ENCODE measurements at places on chromosomes 7 and 10. TPM values are rescaled to one million over a fixed set of nuclear protein-coding genes. Genes with fewer than 3 reads are reported as not detected.

DPP6 gene
- not detected for total RNA-seq

COL13A1 gene
- total RNA-seq = 12.4 TPM

DNA sequence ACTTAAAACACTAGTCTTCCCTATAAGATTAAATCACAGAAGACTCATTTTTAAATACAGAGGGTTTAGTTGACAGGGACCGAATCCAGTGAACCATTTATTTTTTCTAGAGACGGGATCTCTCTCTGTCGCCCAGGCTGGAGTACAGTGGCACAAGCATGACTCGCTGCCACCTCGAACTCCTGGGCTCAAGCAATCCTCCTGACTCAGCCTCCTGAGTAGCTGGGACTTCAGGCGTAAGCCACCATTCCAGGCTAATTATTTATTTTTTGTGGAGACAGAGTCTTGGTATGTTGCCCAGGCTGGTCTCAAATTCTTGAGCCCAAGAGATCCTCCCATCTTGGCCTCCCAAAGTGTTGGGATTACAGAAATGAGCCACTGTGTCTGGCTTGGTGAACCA is 20.9 kb upstream of the LYZL1 start:
- no peak for DNase-seq

GJD4 gene
- not detected for total RNA-seq

DNA sequence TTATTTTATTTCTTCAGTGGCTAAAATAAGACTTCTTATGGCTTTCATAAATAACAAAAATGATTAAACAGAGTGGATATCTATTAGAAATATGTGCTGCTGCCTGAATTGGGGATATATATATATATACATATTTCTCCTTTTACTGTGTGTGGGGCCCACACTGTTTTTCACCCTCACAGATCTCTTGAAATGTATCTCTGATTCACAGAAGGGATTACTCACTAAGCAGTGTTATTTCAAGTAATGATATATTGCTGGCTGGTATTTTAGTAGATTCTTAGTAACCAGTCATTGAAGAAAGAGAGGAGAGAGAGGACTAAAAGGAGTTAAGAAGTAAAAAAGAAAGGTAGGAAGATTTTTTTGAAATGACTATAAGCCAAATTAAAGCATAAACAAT is 308.6 kb upstream of the NRP1 start:
- no peak for DNase-seq

GRCh38 chr10:108500396-108500795 is 1335.9 kb upstream of the SORCS1 start:
- DNase-seq = no peak

ITIH5 gene
- 5.4 TPM for total RNA-seq

NEUROG3 gene
- total RNA-seq = not detected

SEMA3C gene
- total RNA-seq = 32.9 TPM

- DNase-seq = peak; percentile 93
Observed at GRCh38 chr7:22561321-22561811, 61.4 kb upstream of the STEAP1B start.

GRCh38 chr10:69068549-69068948 is 19.4 kb upstream of the SRGN start:
- DNase-seq = no peak

DNA sequence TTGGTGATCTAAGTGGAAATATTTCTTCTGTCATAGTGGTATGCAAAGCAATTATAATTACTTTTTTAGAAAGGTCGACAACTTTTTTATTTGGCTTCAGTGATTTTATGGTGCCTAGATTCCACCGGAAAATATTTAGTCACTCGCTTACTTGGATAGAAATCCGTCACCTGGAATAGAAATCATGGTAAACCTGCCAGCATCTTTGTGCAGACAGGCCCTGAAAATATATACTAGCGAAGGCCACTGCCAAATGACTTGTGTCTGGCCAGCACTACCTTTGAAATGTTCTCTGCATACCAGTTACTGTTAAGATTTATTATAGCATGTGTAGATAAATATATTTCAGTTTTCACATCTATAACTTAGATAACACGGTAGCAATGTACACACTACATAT is 226.4 kb downstream of the AGMO start:
- no peak for DNase-seq

DNA sequence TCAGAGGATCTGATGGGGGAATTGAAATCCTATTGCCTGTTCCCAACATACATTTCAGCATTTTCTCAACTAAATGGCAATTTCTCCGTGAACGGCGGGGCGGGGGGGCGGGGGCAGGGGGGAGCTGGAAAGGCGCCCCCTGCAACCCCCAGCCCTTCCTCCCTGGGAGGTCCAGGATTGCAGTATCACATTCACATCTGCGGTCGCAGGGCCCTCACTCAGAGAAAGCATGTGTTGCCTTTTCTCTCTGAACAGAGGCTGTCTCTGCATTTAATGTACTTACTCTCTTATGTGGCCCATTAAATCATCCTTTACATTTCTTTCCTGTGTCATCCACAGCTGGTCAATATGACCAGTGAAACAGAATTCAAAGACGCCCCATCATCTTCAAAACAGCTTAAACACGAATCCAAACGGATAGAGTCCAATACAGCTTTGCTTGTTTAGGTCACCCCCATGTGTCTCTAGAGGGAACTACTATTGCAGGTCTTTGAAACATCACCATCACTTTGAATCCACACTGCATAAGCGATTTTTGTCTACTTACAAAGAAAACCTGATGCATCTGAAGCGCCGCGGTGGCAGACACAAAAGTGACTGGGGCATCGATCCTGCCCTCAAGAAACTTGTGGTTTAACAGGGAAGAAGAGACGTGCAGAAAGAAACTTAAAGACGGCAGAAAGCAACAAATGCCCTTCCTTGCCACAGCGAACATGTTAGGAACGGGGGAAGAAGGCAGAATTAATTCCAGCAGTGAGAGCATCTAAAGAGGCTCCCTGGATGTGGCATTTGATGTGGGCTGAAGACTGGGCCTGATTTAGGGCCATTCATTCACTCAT is 17.0 kb upstream of the ECHDC3 start:
- no peak for DNase-seq

- no peak for DNase-seq
Observed at GRCh38 chr10:124025152-124025551, 68.2 kb downstream of the CHST15 start.

DNA sequence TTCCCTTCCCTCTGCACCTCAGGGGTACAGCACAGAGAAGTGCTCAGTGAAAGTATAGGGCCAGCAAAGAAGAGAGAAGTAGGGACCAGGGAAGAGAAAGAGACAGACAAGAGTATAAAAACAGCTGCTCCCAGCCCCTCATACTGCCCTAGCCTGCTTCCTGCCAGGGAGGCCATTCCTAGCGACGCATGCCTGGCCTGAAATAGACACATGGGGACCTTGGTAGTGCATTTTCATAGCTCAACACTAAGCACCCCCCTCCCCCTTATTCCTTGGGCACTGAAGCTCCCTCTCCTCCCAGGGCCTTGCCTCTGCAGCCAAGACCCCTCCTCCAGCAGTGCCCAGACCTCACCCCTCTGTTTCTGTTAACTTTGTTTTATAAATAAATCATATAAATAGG is 64.7 kb downstream of the ZMIZ1 start:
- DNase-seq = no peak

- DNase-seq = no peak
Observed at GRCh38 chr10:74892839-74893238, 66.4 kb downstream of the KAT6B start.

- DNase-seq = no peak
Observed at GRCh38 chr10:108392286-108392685, 1227.8 kb upstream of the SORCS1 start.

GRCh38 chr10:44804661-44805060 is 106.5 kb upstream of the TMEM72 start:
- DNase-seq = no peak

CTTNBP2 gene
- total RNA-seq = 4.1 TPM

LIPF gene
- not detected for total RNA-seq

PTER gene
- 28.4 TPM for total RNA-seq

GNG11 gene
- 14.7 TPM for total RNA-seq

- DNase-seq = no peak
Observed at GRCh38 chr10:1151076-1152033, 95.2 kb downstream of the WDR37 start.

DNA sequence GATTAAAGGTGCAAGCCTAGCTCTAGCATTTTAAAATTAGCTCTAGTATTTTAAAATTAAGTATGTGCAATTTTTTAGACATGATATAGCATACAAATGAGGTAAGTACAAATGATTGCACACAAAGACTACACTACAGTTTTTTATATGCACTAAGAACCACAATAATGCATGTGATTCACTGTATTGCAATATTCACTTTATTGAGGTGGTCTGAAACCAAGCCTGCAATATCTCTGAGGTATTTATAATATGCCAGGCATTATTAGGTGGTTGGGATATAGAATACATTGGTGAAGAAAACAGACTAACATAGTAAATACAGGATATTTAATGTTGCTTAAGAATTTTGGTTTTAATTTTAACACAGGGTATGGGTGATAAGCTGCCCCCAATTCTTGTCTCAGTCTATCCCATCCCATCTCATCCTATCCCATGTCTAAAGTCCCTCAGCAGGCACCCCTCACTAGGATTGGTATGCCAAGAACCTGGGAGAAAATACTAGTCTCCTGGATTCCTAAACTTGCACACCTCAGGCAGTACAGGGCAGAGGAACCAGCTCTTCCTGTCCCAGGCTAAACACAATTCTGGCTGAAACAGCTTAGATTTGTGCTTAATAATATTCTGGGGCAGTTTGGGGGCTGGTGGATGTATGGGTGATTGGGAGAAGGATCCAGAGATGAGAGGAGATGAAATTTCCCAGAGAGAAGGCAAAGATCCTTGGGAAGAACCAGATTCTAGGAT is 90.4 kb downstream of the HIPK2 start:
- no peak for DNase-seq

DNA sequence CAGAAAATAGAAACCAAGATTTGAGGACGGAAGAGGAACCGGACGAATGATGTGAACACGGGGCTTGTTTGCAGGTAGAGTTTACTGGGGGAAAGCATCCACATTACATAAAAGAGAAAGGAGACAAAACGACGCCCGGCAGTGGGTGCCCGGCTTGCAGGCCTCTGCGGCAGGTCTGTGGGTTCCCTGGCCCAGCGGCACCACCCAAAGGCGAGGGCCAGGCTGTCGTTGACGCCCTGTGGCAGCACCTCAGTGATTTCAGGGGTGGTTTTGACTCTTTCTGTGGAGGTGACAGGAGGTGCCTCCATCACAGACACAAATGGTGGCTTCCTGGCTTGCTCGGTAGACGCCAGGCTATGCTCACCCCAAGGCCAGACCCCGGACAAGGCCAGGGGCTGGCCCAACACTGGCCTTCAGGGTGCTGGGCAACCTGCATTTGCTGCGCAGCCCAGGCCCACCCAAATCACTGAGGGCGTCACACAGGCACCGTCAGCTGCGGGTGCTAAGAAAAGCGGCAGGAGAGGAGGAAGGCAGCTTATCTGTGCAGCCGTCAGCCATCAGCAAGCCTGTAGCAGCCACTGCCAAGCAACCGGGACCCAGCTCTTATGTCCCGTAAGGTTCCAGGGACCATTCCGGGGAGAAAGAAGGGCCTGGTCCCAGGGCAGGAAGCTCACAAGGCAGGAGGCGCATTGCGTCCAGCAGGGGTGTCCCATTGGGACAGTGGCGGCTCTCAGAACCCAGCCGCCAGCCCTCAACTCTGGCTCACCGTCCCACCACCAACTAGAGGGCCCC is 230.3 kb downstream of the PTPRN2 start:
- DNase-seq = no peak

GRCh38 chr10:97611473-97611872 is 21.8 kb downstream of the MORN4 start:
- DNase-seq = no peak

All from right cardiac atrium (tissue), 5 donors.